ENCODE measurements at places on chromosomes 3 and 15.

DNA sequence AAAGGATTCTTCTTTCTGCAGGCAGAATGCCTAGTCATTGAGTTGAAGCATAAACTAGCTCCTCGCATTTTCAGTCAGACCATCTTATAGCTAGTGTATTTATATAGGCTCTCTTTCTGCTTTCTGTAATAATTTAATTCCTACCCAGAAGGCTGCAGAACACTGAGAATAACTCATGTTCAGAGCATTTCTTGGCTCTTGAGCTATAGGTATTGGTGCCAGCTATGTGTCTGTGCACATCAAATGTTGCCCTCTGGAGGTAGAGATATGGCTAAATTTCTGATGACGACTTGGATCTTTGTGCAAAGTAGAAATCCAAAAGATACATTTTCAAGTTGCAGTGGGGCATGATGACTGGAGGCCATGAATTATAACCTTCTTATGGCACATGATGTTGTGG lies 336.2 kb upstream of the TPM1 start:
- no peak for DNase-seq

DNA sequence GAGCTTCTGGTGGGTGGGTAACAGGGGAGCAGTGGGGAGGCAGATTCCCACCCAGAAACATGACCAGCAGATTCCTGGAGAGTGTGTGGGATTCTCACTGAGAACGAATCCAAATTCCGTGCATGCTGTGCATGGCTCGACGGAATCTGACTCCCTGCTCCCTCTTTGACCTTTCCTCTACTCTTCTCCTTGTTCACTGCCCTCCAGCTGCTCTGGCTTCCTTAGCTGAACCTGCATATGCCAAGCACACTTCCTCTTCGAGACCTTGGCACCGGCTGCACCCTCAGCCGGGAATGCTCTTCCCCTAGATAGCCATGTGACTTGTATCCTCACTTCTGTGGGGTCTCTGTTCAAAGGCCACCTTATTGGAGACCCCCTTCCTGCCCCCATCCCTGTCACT lies 6.3 kb downstream of the INSYN1 start:
- no peak for DNase-seq

DNA sequence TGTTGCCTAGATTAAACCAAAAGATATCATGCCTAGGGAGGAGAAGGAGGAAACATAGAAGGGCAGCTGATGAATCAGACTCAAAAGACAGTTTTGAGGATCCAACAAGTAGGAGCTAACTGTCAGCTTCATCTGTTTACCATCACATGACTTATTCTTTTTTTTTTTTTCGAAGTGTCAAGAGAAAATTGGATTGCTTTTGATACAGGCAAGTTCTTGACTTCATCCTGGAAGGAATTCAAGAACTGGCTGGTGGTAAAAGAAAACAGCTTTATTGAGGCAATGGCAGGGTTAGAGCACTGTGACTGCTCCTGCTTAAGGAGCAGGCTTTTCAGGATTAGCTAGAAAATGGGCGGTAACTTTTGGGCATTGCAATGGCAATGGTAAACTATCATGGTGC lies 227.5 kb upstream of the KCNMB2 start:
- no peak for DNase-seq

- DNase-seq: no peak
Measured at GRCh38 chr3:183027276-183027675, 46.9 kb upstream of the DCUN1D1 start.

- no peak for DNase-seq
Measured at GRCh38 chr15:63347074-63347857, 34.4 kb downstream of the CA12 start.

DNA sequence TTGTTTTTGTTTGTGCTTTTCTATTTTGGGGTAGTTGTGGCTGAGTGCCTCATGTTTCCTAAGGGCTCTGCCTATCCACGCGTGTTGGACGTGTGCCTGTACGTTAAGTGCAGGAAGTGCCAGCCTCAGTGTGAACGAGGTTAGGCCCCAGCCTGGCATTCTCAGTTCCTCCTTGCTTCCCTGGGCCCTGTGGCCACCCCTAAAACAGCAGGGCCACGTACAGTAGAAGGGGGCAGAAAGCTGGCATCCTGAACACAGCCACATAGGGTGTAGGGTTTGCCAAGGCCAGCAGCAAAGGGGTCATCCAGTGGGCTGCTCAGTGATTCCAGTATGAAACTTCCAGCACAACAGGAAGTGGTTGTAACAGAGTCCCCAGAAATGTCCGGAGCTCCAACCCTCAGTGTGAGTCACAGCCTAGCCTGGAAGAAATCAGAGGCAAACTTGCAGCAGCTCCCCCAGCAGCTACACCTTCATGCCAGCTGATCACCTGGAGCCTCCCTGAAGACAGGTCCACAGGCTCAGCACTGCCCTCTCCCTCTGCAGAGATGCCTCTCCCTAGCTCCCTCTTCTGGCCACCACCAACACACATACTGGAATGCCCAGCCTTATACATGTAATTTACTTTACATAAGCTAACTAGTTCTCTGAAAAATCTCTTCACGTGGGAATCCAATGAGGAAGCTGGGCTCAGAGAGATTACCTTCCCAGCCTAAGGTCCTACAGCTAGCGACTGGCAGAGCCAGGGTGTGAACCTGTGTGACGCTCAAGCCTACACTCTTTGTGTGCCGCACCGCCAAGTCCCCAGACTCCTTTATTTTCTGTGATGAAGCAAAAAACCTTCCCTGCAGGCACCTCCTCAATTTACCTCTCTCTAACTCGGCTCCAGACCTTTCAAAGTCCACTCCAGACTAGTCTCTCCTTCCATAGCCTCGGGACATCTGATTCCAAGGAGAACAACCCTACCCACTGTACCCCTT lies 26.6 kb downstream of the ILDR1 start:
- DNase-seq: no peak

GRCh38 chr3:49700453-49701128 lies 11.2 kb downstream of the RNF123 start:
- no peak for DNase-seq

DNA sequence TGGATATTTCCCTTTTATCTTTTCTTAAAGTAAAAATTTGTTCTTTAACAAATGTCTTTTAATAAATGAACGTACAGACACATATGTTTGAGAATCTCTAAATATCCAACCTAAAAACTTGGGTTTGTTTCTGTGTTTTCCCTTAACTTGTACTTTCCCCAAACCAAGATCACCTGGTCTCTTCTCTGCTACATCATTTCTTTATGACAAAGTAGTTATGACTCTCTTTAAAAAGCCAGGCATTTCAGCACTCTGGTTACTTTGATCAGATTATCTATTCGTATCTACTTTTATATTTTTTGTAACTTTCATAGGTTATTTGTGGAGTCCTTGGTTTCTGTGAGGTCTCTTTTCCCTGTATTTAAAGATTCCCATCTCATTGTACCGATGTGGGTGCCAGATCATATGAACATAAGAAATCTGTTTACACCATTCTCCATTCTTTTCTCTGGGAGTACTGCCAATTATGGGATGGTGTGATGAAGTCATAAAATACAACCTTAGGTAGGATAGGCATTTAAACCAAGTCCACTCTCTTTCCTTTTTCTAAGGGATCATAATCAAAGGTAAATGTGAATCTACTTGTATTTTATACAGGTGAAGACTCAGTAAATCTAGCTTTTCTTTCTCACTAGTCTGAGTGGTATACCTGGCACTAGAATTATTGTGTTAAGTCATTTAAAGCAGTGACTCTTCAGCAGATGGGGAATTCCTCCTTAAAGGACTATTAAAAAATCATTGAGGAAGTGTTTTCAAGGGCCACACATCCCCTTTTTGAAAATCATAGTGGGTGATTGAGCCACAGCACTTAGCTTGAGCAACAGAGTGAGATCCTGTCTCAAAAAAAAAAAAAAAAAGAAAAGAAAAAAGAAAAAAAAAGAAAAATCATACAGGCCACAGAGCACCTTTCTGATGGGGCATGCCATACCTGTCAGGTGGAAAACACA lies 12.4 kb upstream of the NFKBIZ start:
- no peak for DNase-seq

DNA sequence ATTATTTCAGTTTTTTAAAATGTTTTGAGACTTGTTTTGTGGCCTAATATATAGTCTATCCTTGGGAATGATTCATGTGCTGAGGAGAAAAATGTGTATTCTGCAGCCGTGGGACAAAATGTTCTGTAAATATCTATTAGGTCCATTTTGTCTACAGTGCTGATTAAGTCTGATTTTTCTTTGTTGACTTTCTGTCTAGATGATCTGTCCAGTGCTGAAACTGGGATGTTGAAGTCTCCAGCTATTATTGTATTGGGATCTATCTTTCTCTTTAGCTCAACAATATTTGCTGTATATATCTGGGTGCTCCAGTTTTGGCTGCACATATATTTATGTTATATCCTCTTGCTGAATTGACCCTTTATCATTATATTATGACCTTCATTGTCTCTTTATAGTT lies 85.2 kb downstream of the UBE2E2 start:
- DNase-seq: no peak

DNA sequence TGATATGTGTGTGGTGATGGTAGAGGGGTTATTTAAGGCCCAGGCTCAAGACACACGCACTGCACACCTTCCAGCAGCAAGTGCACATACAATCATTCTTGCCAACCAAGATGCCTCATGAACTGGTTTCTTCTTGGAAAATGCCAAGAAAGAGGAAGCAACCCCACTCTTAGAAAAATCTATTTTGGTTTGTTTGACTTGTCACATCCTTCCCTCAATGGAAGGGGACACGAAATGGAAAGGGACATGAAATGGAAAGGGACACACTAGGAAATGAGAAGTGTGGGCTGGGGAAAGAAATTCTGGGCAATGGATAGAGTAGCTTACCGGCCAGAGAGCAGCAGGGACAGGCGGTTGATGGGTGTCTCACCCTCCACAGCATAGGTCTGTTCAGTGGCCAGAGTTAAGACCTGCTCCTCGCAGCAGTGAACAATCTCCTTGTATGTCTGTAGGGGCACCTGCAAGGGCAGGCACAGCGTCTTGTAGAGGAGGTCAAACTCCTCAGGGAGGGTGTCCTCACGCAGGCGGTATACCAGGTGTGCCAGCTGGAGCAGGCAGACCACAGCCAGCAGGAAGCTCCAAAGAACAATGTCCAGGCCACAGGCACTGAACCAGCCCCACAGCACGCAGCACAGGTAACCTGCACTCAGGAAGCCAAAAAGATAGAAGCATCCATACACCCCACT lies 640 bp downstream of the POPDC2 start:
- no peak for DNase-seq

DNA sequence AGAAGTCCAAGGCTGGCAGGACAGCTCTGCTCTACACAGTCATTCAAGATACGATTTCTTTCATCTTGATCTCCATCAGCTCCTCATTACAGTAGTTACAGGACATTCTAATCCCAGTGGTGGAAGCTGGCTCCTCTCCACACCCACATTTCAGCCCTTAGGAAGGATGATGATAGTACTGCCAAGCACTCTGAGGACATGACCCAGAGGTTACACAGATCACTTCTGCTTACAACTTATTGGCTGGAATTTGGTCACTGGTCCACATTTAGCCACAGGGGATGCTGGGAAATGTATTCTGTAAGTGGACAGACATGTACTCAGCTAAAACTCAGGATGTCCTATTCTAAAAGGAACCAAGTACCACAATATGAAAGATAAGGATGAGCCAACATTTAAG lies 77.1 kb downstream of the IQCH start:
- no peak for DNase-seq

DNA sequence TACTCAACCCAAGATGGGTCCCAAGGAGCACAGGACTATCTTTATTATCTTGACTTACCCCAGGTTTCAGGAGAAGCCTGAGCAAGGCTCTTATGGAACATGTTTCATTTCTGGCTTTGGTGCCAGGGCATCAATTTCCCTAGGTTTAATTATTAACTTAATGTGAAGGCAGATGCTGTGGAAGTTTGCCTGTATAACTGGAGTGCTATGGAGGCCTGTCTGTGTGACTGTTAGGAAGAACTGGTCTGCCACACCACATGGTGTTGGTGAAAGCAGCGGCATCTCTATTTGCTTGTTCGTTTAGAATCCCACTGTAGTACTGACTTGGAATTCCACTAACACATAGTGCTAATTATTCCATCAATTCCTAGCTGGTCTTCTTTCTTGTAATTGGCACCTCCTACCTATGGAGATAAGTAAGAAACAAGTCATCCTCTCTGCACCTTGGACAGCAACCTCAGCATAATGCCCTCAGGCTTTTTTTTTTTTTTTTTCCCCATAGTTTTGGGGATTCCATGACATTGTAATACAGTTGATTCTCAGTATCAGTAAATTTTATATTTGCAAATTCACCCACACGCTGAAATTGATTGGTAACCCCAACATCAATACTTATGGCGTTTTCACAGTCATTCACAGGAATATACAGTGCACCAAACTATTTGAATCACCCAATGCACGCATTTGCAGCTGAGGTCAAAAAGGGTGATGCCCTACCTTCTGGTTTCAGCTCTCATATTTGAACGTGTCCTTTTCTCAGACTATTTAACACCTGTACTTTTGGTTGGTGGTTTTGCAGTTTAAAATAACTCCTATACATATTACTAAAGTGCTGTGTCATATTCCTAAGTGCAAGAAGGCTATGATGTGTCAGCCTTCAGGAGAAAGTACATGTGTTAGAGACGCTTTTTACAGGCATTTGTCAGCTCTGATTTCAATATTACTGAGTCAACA lies 772.8 kb upstream of the LMCD1 start:
- DNase-seq: no peak
